ENCODE measurements at places on chromosomes 7 and 10.
A peak's percentile ranks its signal among the peaks of the same experiment; 100 is the strongest.

GRCh38 chr10:103598654-103599115 lies 105.2 kb downstream of the NEURL1 start:
- peak; percentile 72 for DNase-seq

DNA sequence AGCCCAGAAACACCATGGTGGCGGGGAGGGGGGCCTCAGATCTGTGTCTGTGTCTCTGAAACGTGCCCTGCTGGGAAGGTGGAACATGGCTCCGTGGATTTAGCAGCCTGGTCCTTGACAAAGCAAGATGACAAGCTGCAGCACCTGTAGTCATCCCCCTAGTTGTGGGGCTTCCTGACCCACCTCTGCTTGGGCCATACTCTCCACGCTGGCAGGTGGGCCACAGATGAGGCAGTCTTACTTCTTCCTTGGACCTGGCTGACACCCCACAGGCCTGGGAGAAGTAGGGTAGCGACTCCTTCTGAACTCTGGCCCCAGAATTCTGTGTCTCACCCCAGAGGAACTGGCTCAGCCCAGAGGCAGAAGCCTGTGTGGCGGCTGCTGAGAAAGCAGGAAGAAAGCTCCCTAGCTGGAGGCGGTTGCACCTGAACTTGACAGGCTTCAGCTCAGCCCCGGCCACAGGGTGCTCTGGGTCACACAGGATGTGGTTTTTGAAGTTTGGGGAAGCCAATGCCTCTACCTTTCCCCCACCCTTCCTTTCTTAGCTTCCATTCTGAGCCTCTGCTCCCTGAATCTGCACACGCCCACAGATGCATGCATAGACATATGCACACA lies 113.9 kb downstream of the ABLIM1 start:
- DNase-seq, result no peak

DNA sequence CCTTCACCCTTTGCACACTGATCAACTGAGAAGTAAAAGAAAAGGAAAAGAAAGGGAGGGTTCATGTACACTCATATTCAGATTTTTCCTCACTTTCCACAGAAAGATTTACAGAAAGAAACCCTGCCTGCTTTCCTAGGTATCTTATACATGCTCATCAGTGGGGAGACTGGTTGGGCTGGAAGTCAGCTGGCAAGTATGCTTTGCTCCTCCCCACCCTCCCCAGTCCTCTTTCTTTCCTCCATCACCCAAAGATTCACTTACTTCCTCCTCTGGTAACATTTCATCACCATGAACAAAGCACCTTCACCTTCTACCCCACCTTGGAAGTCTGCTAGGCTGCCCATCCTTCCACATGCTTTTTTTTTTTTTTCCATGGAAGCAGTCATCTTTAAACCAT lies 153.2 kb upstream of the NRBF2 start:
- DNase-seq, result no peak

- no peak for DNase-seq
These were observed 15.7 kb downstream of the GRID1 start for GRCh38 chr10:86350897-86351296.

DNA sequence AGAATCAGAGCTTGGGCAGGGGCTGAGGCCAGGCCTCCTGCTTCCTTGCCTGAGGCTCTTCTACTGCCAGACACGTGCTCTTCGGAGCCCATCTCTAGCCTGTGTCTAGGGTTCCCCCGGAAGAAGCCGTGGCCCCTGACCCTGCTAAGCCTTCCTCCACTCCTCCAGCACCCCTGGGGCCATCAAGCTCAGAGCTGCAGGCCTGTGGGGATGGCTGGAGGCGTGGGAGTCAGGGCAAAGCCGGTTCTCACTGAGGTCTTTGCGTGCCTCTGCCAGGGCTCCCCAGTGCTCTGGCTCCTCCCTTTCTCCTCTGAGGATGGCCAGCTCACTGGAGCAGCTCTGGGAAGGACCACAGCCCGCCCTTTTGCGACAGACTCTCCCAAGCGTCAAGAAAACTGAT lies 34.4 kb downstream of the GHRHR start:
- DNase-seq, result no peak

DNA sequence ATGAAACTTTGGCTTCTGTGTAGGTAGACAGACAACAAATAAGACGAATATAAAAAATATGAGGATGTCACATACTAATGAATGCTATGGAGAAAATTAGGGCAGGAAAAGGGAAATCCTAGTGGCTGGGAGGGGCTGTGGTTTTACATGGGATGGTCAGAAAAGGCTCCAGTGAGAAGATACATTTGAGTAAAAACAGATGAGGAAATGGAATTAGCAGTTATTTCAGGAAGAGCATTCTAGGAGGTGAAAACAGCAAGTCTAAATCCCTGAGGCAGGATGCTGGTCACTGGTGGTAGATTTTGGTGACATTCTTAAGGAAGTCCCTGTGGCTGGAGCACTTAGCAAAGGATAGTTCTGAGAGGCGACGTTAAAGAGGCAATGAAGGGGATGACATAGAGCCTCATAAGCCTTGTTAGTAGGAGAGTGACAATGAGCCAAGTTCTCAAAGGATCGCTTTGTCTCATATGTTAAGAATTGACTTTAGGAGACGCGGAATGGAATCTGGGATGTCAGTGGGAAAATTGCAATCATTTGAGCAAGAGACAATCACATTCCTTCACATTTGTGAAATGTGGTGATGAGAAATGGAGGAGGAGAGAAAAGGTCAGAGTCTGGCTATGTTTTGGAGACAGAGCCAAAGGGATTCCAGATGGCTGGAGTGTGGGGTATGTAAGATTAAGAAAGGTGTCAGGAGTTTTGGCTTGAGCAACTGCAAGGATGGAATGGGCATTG lies 384.7 kb upstream of the FZD8 start:
- DNase-seq, result no peak

DNA sequence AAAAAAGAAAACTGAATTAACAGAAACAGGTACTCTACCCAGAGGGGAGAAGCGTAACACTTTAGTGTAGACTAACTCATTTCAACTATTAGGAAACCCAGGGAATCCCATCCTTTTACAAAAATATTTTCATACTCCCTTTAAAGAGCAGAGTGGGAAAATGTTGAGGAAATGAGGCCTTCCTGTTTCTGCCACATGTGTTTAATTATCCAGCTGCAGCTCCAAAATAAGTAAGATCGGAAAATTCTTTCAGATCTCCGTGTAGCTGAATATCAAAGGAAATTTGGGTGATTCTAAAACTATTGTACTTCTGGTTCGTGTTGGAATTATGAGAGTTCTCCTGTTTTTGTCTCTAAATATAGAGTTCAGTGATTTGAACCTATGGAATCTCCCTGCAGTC lies 58.0 kb upstream of the CAV2 start:
- DNase-seq, result no peak

- no peak for DNase-seq
These were observed 255.2 kb upstream of the POT1 start for GRCh38 chr7:125184801-125185200.

DNA sequence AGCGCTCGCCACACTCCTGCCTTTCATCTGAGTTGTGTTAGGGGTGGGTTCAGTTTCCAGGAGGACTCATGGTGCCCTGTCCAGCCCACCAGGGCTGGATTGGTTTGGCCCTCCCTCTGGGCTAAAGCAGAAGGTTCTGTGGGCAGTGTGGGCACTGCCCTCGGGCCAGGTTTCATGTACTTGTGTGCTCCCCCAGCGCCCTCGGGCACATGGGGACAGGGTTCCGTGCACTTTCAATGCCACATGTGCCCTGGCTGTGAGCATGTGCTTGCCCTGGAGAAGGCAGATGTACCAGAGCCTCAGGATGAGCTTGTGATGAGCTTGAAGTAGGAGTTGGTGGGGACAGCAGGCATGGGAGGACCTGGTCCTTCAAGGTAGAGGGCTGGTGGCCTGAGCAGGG lies 35.6 kb upstream of the ZNF716 start:
- no peak for DNase-seq

DNA sequence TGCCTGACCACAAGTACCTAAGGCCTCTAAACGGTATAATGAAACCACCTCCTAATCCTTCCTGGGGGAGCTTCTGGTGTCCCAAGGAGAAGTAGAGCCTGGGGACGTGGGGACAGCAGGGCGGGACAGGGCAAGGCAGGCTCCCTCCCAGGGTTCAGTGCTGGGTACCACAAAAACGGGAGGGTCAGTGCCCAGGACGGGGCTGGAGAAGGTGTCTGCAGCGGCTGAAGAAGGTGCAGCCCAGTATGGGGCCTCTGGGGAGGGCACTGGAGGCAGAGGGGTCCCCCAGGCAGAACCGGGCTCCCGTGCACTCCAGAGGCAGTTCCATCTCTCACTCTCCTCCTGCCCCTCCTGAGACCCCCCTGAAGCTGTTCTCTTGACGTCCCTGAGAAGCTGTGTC lies 46.2 kb downstream of the DPYSL4 start:
- no peak for DNase-seq

- no peak for DNase-seq
These were observed 76.7 kb downstream of the ZEB1 start for GRCh38 chr10:31395695-31396094.

DNA sequence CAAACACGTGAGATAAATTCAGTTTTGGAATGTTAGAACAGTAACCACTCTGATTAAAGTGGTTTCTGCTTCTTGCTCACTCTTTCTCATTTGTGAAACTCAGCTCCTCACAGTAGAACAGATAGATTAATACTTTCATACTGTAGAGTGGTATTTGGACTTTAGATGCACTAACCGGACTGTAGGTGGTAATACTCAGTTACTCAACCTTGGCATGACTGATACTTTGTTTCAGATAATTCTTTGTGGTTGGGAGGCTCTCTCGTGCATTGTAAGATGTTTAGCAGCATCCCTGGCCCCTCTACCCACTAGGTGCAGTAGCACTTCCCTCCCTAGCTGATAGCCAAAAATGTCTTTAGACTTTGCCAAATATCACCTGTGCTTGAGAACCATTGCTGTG lies 37.6 kb downstream of the MCU start:
- no peak for DNase-seq

DNA sequence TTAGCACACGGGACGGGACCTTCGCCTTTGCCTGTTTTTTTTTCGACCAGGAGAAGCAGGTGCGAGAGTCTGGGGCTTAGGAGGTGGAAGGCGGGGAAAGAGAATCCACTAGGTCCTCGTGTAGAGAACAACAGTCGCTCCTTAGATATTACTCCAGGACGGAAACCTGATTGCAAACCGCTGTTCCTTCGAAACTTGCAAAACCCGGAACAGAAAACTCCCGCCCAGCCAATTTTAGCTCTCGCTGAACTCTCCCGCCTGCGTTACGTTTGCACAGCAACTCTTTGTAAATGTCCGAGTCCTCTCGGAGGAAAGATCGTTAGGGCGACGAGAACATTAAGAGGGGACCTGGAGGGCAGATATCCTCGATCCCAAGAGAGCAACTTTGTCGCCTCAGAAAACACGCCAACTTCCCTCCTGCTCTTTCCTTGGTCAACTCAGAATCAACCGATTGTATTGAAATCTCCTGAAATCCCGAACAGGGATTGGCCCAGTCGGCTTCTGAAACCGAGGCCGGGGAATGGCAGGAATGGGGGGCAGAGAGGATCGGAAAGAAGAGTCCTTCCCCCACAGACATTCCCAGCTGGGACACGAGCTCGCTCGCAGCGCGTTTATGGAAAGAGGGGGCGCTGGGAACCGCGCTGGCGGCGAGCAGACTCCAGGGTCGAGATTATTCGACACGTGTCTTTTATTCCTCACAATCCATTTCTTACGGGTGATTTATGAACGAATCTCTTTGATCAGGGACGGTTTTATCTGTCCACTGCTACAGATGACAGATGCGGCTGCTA lies 9.9 kb downstream of the TWIST1 start:
- DNase-seq, result peak; percentile 50

DNA sequence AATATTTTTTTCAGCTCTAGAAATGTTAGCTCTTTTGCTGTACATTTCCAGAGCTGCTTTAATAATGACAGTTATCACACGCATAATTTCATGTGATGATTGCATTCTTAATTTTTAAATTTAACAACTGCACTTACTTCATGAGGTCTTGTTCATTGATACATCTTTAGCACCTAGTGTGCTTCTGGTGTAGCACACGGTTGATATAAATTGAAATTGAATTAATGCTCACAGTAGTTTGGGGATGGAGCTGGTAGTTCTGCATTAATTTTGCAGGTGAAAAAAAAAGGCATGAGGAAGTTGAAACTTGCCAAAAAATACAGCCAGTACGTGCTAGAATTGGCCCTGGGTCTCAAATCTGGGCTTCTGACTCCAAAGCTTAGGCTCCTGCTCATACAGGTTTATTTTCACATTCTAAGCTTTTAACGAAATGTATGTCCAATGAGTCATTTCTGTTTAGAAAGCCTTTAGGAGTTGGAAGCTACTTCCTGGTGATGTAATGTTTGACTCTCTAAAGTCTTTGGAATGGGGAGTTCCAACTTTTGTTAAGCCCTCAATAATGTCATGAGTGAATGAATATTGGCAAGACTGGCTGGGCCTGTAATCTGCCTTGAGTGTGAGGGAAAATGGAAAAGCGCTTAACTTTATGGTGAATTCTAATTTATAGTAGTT lies 62.5 kb downstream of the DAGLB start:
- no peak for DNase-seq

GRCh38 chr10:111474786-111475185 lies 398.0 kb downstream of the ADRA2A start:
- DNase-seq, result no peak

DNA sequence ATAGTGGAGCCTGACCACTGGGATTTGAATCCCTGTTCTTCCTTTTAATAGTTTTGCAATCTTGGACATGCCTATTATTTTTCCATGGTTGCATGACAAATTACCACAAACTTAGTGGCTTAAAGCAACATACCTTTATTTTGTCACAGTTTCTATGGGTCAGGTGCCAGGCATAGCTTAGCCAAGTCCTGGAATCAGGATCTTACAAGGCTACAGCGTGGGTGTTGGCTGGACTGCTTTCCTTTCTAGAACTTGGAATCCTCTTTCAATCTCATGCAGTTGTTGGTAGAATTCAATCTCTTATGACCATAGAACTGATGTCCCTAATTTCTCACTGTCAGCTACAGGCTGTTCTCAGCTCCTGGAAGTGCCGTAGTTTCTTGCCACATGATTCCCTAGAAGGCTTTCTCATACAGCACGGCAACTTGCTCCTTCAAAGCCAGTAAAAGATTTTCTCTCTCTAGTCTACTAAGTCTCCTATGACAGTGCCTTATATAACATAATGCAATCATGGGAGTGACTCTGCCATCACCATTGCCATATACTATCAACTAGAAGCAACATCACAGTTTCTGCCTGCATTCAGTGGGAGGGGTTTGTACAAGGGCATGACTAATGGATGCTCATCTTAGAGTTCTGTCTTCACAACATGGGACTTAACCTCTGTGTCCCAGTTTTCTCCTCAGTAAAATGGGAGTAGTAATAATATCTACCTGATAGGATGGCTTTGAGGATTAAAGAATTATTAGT lies 243.4 kb upstream of the FZD1 start:
- DNase-seq, result no peak

- no peak for DNase-seq
These were observed 38.2 kb downstream of the HTR5A start for GRCh38 chr7:155108144-155108901.

- peak; percentile 66 for DNase-seq
These were observed 8.1 kb downstream of the PDE1C start for GRCh38 chr7:32062150-32062549.

DNA sequence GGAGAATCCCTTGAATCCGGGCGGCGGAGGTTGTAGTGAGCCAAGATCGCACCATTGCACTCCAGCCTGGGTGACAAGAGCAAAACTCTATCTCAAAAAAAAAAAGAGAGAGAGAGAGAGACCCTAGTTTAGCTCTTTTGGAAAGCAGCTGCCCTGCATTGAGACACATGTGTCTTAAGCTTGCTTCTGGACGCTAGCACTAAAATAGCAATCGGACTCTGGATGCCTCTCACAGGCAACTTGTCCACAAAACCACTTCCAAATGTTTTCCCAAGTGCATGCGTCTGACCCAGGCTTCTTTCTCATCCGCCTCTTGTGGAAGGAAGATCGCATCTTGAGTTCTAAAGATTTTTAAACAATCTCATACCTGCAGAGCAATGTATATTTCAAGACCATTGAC lies 182.7 kb downstream of the CUX1 start:
- no peak for DNase-seq

- DNase-seq, result no peak
These were observed 76.8 kb downstream of the PTN start for GRCh38 chr7:137266764-137267163.

All from nephron progenitor cell (in vitro differentiated cells).